ENCODE measurements at places on chromosomes 1 and 21.
A peak's percentile ranks its signal among the peaks of the same experiment; 100 is the strongest.

DNA sequence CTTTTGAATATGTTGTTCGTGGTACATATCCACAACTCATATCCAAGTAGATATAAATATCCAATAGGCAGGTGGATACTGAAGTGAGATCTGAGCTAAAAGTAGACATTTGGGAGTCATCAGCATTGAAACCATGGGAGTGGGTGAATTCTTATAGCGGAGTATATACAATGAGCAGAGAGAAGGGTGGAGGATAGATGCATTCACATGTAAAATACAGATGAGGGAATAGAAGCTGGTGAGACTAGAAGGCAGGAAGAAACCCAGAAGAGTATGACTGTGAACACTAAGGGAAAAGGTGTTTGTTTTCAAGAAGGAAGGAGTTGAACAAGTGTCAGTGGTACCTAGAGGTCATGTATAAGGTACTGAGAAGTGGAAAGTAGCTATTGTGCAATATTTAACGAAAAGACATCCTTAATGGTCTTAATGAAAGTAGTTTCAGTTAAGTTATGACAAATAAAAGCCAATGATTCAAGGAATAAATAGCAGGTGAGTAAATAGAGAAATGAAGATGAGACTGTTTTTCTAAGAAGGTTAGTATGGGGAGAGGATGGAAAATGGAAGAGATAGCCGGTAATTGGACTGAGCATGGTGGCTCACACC is 181.6 kb upstream of the CACYBP start:
- DNase-seq, result no peak

DNA sequence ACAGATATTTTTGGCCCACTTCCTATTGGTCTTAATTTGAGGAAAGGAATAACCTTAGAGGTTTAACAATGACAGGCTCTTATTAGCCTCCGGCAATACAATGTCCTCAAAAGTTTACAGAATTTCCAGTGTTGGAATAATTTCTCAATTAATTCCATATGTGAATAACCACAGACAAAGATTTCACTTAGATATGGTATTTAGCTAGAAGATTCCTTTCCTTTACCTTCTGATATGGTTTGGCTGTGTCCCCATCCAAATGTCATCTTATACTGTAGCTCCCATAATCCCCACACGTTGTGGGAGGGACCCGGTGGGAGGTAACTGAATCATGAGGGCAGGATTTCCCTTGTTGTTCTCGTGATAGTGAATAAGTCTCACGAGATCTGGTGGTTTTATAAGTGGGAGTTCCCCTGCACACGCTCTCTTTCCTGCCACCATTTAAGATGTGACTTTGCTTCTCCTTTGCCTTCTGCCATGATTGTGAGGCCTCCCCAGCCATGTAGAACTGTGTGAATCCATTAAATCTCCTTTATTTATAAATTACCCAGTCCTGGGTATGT is 54.9 kb upstream of the RGS7 start:
- DNase-seq, result peak; percentile 88

DNA sequence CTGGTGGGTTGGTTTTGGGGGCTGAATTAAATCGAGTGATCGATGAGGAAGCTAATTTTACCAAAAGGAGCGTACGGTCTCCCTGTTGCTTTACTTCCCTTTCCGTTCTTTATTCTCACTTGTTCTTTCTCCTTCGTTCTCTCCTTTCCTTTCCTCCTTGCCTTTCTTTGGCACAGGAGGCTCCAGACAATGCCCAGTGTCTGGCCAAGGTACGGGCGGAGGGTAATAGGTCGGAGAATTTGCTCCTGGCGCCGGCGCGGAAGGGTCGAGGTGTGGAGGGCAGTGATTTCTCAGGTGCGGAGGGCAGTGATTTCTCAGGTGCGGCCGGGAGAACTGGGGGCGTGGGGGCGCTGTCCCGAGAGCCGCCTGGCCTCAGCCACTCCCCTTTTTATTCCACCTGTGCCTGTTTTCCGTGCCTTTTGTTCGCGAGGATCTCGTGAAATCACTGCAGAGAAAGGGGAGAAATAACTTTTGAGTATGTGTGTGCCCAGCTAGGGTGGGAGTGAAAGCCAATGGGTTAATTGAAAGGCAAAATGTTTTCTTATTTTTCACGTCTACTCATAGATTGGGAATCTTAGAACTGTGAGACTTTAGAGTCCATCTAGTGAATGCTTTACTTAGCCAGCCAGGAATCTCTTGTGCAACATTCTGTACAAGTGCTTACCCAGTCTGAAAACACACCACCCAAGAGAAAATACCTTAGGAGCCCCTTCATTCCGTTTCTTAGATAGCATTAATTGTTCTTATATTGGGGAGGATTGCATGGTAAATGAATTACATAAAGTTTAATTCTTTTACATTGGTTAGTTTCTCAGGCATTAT is 1.3 kb downstream of the FNBP1L start:
- DNase-seq, result peak; percentile 63

- DNase-seq, result peak; percentile 42
These were observed 6.9 kb upstream of the DNAH14 start for GRCh38 chr1:224922404-224923164.

- peak; percentile 100 for DNase-seq
These were observed 98.6 kb downstream of the NGF start for GRCh38 chr1:115239426-115239825.

- no peak for DNase-seq
These were observed 64.7 kb downstream of the PRDM16 start for GRCh38 chr1:3133686-3134085.

GRCh38 chr1:25011943-25012638 is 82.0 kb upstream of the RUNX3 start:
- DNase-seq, result no peak

DNA sequence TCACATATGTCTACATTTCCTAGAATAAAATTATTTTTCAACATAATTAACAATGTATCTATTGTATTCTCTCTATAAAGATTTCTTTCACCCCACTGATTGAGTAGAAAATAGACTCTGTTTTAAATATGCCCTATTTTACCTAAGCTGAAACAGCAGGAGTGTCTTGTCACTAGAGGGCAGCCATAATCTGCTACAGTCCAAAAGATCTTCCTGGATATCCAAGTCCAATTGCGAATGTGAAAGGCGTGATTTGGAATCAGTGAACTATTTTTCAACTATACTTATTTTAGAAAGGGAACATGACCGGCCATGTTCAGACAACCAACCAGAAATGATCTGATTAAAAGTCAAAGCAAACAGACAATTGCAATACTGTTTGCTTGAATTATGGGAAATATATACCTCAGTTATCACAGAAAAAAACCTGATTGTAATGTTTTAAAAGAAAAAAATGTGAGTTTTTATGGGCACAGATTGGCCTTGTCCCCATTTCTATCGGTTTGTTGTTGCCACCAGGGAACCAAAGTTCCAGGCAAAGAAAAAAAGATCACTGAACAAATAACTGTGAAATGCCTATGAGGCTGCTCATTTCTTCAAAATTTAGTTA is 1211.0 kb upstream of the ADGRL4 start:
- peak; percentile 48 for DNase-seq

DNA sequence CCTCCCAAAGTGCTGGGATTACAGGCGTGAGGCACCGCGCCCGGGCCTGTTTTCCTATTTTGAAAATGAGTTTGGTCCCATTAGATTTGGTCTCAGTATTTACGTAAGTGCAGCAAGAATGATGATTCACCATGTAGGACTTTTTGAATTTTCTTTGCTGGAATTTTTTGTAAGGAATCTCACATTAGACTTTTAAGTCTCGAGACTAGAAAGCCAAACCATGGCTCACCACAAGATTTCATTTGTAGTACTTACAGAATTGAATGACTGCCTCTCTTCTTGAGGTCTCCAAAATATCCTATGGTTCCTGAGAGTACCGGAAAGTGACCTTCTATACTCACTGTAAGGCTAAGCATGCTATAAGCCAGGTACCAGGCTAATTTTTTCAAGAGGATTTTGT is 325 bp downstream of the OR14A2 start:
- DNase-seq, result peak; percentile 3

DNA sequence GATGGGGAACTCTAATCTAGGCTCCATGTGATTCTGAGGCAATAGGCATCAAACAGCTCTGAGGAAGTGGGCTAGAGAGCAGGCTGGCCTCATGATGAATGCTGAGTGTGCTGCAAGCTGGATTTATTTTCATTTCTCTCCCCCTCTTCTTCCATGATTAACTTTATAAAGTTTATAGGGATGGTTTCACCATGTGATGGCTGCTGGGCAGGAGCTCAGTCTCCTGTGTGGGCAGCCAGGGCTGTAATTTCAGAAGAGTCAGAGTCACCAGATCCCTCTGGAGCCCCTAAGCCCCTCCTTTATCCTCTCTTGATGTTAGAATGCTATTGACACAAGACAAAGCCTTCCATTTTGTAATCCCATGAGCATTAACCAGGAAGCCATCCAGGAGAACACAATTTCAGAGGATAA is 143.6 kb downstream of the CNIH3 start:
- no peak for DNase-seq

- DNase-seq, result no peak
These were observed 946.7 kb upstream of the B3GALT2 start for GRCh38 chr1:194133152-194133551.

GRCh38 chr21:31078216-31078615 is 39.9 kb upstream of the KRTAP19-8 start:
- DNase-seq, result no peak

GRCh38 chr1:166933633-166934032 is 41.7 kb downstream of the ILDR2 start:
- no peak for DNase-seq

DNA sequence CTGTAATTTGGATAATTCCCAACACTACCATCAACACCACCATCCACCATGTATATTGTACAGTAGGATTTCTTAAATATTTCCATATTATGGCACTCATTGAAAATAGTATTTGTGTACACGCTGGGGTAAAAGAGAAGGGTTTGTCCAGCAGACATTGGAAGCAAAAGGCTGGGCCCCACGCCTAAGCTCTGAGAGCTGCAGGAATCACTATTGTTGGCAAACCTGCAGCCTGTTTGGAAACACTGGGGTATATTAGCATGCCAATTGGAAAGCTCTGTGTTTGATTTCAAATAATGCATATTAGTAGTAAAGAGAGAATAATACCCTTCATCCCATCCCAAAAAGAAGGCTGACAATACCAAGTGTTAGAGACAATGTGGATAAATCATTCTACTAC is 81.5 kb upstream of the DPYD start:
- DNase-seq, result no peak

DNA sequence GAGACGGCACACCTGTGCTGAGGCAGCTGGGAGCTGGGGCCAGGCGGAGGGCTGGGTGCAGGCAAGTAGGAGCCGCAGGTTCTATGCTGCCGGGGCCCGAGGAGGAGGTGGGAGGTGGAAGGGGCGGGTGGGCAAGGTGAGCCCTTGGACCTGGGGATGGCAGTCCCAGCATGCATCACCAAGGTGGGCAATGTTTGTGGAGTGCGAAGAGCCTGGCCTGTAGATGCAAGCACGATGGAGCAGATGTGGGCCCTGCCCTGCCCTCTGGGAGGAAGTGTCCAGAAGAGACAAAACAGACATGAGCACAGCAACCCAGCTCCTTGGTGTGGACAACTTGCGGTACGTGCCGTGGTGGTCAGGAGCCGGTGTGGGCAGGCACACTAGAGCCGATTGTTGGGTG is 28.3 kb upstream of the AJAP1 start:
- no peak for DNase-seq

DNA sequence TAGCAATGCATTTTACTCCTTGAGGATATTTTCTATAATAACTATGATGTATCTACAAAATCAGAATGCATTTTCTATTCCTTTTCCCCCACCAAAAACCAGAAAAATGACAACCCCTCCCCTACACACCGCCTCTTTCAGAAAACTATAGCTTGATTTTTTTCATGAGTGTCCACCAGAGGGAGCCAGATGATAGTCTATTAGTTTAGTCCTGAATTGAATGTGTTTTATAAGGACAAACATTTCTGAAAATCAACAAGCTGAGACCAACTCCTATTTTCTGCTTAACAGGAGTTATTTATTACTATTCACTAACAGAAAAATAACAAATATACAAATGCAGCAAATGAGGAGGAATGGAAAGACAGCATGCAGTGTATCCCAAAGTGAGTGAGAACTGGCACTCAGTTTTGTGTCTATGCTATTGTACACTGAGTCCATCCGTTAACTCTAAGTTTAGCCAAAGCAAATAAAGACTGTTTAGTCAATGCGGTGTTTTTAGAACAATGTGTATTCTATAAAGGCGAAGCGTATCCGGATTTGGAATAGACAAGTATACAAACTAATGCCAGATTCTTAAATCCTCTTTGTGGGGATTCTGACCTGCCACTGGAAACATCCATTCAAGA is 182.6 kb downstream of the VAV3 start:
- DNase-seq, result peak; percentile 58

GRCh38 chr1:185338719-185339622 is 21.9 kb upstream of the IVNS1ABP start:
- DNase-seq, result peak; percentile 53

DNA sequence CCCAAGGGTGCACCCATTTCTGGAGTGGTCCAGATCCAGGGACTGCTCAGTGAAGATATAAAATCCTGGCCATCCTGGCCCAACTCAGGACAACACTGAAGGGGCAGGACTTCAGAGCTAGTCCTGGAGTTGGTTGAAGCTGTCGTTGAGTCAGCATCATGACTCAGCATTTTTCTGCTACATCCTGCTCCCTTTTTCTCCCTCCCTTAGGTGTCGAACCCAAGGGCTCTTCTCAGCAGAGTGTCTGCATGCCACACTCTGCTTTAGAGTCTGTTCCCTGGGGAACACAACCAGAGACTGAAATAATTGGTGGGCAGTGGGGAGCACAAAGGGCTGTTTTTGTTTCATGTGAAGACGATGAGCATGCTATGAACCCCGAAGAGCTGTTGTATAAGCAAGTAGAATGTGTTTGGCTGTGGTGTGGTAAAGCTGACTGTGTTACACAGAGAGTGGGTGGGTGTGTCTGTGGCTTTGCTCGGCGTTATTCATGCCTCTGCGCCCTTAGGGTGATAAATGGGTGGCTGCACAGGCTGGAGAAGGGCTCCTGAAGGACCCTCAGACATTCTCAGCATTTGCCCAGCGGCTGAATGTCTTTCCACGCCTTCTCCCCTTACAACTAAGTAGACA is 167.2 kb downstream of the CYYR1 start:
- DNase-seq, result peak; percentile 91

DNA sequence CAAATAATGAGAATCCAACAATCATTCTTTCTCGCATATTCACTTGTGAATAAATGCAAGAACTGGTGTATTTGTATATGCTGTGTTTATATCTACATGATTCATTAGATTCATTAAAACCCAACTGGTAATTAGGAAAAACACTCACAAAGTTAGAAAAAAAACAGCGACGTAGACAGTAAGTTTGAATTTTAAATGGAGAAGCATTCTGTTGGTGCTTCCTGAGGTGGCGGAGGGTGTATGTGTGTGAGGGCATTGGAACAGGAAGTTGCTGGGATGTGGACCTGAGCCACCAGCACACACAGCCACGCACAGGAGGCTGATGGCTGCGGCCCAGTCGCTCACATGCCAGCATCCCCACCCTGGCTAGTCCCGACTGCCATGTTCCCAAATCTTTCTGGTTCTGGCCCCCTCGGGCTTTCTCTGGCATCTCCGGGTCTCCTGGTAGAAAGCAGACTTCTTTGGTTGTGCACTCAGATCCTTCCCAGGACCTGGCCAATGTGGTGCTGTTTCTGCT is 121.6 kb upstream of the IRF2BP2 start:
- no peak for DNase-seq

GRCh38 chr1:151005729-151006319 is 878 bp downstream of the MINDY1 start:
- no peak for DNase-seq

- peak; percentile 12 for DNase-seq
These were observed 61.5 kb upstream of the WLS start for GRCh38 chr1:68293609-68294366.

All from EH (cell line).